Activated CD4-positive, alpha-beta T cell treated with anti-CD3 and anti-CD28 coated beads, Interleukin-2, amount 10 ng/mL, durations not matched to agents 24 days and 14 days (primary cell): ENCODE measurements at places on chromosomes 7 and 10.
A peak's percentile ranks its signal among the peaks of the same experiment; 100 is the strongest.

- DNase-seq = no peak
These were observed 49.2 kb downstream of the SVIL start for GRCh38 chr10:29585488-29585976.

DNA sequence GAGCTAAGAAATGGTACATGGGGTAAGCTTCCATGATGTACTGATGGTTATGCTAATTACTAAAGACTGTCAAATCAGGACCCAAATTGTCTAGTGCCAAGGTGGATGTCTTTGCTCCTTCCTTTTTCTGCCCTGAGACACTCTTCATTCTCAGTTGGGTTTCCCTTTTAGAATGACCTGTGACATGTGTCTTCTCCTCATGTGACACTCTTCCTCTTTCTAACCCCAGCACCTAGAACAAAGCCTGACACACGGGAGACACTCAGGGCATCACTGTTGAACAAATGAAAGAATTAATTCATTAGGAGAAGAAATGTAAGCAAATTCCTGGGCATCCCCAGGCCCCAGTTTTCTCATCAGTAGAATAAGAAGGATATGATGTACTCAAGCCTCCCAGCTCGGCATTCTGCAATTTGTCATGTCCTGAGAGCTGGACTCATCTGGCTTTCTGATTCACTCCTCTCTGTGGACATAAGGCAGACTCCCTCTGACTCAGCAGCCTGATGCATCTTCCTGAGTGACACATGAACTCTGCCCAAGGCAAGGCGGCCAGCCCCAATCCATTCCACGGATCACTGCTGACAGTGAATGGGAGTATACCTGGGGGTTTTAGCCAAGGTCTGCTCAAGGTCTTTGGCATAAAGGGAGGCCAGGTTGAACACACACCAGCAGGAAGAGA is 473.8 kb downstream of the KCNMA1 start:
- no peak for DNase-seq

DNA sequence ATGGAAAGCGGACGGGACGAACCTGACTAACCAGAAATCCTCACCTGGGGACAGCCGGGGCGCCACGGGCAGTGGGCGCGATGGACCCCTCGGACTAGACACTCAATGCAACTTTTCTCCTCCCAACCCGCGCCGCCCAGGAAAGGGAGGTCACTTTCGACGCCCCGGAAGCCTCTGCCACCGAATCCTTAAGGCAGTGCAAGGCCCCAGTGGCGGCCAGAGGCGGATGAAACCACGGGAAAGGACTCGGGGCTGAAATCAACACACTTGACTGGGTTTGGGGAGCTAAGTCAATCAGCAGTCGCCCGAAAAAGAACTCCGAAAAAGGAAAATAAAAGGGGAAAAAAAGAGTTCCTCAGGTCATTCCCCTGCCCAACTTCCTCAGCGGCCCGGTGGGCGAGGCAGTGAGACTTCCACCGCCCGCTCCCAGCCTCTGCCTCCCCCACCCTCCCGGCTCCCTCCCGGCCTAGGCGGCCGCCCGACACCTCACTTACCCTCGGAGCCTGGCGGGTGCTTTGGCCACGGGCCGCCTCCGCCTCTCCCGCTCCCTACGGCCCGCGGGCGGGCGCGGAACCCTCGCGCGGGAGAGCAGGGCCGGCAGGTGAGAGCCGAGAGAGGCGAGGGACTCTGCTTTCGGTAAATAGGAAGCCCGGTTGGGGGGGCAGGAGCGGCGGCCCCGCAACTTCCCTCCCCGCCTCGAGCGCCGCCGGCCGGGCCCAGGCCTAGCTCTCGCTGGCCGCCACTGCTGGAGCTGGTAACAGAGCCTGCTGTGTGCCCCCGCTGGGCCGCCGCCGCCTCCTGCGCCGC is 518 bp downstream of the WAPL start:
- DNase-seq = peak; percentile 89

GRCh38 chr7:5702876-5703571 is 78.4 kb downstream of the RNF216 start:
- no peak for DNase-seq

- DNase-seq = no peak
These were observed 21.4 kb upstream of the RSBN1L start for GRCh38 chr7:77674878-77675277.

DNA sequence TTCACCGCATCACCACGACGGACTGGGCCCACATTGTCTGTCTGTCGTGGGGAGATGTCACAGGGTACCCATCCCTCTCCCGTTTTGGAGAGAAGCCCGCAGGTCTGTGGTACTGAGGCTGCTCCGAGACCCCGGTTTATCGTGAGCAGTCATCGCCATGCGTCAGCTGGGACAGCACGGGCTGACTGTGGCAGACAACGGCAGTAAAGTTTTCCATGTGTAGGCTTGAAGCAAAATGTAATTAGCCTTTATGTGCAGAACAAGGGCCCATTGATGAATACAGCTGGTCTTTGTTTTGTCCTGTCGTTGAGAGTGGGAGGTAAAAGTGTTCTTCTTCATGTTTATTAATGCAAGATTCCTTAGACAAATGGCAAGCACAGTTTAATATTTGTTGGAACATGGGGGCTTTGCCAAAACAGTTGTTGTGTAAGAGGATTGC is 167.4 kb upstream of the SH2B2 start:
- DNase-seq = no peak

- no peak for DNase-seq
These were observed 86.4 kb downstream of the TAX1BP1 start for GRCh38 chr7:27826357-27826756.

DNA sequence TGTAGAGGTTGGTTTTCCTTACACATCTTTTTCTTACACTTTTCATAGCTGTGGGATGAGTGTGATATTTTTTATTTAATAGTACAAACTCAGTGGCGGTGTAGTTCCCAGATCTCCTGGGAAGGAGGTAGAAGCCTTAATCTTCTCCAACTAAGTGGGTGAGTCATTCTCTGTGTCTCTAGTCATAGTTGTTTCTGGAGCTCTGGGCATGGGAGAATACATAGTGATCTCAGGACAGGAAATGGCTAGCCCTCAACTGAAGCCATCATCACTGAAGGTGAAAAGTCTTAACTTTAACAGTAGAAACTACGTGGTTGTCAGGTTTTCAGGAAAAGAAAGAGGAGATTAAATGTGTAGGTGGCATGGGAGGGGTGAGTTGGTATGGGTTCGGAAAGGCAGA is 319.4 kb upstream of the FZD8 start:
- peak; percentile 14 for DNase-seq

- DNase-seq = peak; percentile 70
These were observed 8.0 kb upstream of the BEND7 start for GRCh38 chr10:13536674-13537366.

GRCh38 chr10:35153716-35154115 is 27.1 kb downstream of the CREM start:
- DNase-seq = no peak

- no peak for DNase-seq
These were observed 42.3 kb downstream of the NRCAM start for GRCh38 chr7:108413782-108414492.

DNA sequence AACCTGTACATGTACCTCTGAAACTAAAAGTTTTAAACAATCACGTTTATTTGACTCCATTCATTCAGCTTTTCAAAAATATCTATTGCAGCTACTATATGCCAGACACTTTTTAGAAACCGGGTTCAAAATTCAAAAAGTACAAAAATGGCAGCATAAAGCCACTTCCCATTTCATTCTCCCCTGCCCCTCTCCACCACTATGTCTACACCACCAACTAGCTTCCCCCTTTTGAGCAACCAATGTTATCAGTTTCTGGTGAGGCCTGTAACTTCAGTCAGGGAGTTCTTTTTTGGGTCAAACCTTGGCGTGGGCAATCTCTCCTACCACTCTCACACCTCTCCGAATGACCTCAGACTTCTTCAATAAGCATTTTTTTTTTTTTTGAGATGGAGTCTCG is 11.5 kb upstream of the HHEX start:
- no peak for DNase-seq

GRCh38 chr10:50554376-50554994 is 69.3 kb downstream of the SGMS1 start:
- no peak for DNase-seq

DNA sequence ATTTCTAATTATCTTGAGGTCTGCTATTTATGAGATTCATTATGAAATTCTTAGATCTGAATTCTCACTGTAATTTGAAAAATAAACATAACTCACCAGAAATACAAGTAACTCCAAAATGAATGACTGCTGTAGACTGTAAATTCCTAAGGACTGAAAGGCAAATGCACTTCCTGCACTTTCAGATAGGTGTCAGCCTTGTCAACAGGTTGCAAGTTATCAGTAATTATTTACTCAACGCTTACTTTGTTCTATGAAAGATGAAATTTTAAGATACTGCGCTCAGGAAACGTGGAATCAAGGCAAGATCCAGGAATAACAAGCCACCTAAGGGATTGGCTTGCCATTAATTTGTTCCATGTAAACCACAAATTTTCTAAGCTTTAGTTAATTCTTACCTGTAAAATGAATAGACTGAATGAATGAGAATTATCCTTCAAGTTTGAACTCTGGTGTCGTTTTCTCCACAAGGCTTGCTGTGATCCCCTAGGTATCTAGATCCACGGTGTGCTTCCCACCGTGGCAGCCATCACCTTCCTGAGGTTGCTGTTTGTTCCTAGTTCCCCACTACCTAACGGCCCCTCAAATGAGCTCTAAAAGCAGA is 12.6 kb downstream of the DHX32 start:
- DNase-seq = peak; percentile 65

- no peak for DNase-seq
These were observed 12.5 kb downstream of the ZNF365 start for GRCh38 chr10:62386356-62387320.

- DNase-seq = no peak
These were observed 74.7 kb upstream of the PRR15 start for GRCh38 chr7:29488977-29489376.

GRCh38 chr7:30887464-30887872 is 24.2 kb upstream of the AQP1 start:
- DNase-seq = no peak

DNA sequence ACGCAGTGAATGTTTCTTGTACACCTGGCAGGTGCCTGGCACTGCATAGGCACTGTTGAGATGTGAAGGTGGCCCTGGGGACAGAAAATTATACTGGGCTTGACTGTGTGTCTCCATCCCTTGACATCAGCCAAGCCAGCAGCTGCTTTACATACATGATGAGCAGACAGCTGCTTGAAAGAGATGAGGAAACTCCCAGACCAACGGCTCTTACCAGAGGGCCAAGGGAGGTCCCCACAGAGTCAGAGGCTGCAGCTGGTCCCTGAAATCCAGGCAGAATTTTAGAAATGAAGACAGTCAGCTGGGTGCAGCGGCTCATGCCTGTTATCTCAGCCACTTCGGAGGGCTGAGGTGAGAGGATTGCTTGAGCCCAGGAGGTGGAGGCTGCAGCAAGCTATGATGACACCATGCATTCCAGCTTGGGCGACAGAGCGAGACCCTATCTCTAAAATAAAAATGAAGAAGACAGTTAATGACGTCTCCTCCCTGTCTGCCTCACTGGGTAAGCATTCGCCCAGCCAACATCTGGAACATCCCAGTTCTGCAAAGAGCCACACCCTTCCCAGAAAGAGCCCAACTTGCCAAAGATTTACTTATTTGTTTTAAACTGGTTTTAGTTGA is 17.6 kb downstream of the LIMK1 start:
- DNase-seq = no peak

- no peak for DNase-seq
These were observed 92.8 kb upstream of the PARD3 start for GRCh38 chr10:34907743-34908430.

GRCh38 chr10:43249962-43250614 is 16.8 kb downstream of the RASGEF1A start:
- no peak for DNase-seq

DNA sequence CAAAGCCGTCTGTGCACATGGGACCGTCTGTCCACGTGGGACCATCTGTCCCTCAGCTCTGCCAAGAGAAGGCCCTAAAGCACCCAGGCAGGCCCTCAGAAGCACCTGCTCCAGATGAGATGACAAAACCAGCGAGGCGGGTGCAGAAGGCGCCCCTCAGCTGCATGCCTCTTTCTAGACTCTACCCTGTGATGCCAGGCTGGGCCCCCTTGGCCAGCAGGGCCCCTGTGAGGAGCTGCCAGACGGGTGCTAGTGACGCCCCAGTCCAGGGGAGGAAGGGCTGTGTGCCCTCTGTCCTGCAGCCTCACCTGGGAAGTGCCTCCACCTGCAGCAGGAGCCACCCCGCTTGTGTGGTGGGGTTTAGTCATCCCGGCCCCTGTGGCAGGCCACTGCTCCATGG is 309.2 kb upstream of the SHH start:
- DNase-seq = no peak

- DNase-seq = no peak
These were observed 151.7 kb upstream of the IGFBP3 start for GRCh38 chr7:46072722-46073121.

DNA sequence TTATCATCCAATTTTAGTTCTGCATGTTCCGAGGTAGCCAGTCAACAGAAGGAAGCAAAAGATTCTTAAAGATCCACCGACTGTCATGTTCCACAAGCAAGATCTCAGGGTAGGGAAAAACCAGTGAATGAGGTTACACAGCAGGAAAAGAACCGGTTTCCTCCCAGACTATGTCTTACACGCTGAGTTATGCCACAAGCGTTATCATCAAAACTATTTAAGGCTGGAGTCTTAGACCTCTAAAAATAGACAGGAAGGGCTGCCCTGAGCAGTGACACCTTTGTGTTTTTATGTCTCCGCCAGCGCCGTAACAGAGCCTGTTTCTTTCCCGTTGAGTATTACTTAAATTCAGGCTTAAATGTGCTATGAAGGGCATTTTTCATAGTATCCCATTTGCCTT is 48.3 kb downstream of the PROSER2 start:
- no peak for DNase-seq

DNA sequence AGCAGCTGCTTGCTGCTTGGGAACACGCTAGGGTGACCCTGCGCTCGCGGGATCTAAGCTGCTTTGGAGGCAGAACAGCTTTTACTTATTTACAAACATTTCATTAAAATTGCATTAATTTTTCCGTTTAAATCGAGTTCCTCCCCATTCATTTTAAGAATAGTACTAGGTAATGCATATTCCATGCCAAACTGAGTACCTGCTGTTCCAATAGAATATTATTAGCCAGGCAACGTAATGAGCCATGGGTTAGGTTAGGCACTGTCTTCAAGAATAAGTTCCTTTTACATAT is 860 bp downstream of the EXOC6 start:
- DNase-seq = no peak

DNA sequence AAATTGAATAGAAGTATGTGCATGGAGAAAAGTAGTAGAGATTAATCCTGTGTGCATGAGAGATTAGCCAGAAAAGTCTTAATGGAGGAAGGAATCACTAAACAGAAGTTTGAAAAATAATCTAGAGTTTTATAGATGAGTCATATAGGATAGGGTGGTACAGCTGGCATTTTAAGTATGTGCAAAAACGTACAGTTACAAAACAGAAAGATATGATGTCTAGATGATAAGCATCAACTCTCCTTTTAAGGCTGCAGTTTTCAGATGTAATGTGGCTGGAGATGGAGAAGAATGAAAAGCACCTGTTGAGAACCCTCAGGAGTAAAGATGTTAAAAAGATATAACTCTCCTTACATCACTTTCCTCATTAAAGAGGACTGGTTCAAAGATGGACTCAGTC is 271.3 kb downstream of the STK31 start:
- DNase-seq = no peak

GRCh38 chr10:98925651-98926050 is 310.0 kb downstream of the HPSE2 start:
- no peak for DNase-seq

GRCh38 chr7:145252031-145252430 is 416.2 kb upstream of the TPK1 start:
- no peak for DNase-seq
